ENCODE measurements at places on chromosomes 6 and 20.

DNA sequence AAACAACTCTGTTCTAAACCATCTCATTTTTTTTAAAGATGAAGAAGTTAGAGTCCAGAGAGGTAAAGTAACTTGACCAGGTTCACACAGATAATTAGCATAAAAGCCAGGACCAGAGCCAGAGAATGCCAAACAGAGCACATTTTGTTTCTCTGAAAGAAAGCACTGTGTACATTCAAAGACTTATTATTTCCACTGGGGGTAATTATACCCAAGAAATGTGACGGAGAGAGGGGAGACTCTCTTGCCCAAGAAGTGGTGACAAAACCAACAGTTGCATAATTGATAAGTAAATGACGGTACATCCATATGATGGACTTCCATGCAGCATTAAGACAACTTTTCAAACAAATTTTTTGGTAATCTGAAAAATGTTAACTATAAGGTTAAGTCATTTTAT lies 111.6 kb downstream of the RTN4IP1 start:
- no peak for DNase-seq

DNA sequence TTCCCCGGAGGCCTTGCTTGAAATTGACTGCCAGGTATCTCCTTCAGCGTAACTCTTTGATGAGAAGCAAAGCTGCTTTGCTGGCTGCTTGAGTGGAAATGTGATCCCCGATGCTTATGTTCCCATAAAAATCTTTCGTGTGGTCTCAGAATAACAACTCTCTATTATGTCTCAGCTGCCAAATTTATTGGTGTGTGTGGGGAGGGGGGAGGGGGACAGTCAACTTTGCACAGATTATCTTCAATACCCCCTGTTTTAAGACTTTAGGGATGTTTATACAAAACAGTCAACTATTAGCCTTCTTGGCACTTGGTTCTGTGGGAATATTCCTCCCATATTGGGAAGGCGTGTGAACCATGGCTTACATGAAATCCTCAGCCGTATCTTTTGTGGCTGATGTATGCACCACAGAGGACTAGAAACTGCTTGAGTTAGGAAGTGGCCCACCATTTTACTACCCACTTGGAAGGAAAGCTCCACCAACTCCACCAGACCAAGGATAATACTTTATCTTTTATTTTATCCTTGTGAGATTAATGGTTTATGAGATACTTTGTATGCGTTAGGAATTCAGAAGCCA lies 101.5 kb upstream of the SLC24A3 start:
- DNase-seq: no peak

DNA sequence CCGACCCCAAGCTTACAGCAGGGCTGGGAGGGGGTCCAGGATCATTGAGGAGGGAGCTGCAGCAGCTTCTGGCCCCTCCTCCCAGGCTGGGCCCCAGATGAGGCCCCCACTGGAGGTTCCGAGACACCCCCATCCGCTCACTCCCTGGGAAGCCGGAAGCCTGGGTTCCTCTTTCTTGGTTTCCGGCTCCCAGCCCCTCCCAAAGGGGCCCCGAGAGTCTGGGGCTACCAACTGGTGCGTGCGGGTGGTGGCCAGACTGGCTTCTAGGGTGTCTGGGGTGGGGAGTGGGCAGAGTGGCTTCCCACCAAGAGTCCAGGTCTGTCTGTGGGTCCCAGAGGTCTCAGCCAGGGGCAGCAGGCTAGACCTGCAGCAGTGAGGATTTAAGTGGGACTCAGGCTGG lies 2.2 kb downstream of the RGS19 start:
- DNase-seq: no peak

GRCh38 chr20:37879843-37880242 lies 23.1 kb upstream of the VSTM2L start:
- no peak for DNase-seq

DNA sequence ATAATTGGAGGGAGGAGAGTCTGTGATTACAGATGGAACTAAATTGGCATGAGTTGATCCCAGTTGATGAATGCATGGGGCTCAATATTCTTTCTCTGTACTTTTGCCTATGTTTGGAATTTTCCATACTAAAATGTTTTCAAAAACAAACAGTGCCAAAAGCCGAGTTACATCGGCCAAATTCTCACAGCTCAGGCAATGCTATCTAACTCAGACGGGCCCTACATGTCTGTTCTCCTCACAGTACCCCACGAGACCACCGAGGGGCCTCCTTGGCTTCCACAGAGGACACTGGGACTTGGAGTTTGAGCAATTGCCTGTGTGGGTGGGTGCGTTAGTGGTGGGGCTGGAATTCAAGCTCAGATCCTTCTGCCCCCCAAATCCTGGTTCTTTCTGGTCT lies 413.2 kb downstream of the CDH26 start:
- DNase-seq: no peak

DNA sequence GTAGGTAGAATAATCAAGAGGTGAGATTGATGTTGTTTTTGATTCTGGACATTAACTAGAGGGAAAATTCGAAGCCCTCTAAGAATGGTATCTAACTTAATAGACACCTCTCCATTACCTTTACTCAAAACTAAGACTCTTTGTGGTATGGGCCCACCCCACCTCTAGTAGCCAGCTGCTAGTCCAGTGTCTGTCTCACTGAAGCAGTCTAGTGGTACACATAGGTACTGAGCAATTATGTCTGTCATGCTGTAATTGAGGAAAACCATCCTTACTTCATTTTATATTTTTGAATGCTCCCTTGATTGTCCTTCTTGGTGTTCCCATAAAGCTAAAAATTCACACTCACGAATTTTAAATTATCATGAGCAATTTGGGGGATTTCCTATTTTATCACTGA lies 290.7 kb downstream of the ARHGAP18 start:
- DNase-seq: no peak

DNA sequence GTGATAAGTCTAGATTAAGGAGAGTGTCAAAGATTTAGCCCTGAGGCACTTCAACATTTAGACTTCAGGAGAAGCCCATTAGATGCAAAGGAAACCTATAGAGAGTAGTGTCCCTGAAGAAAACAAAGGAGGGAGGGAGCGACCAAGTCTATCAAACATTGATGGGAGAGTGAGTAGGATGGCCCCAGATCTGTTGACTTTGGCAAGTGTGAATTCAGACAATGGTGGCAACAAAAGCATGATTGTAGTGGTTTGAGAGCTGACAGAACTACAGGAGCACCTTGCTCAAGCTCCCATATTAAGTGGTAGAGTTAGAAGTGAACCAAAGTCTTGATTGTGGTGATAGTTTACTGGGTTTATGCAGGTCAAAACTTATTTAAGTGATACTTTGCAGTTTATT lies 979 bp upstream of the ABCF1 start:
- no peak for DNase-seq

DNA sequence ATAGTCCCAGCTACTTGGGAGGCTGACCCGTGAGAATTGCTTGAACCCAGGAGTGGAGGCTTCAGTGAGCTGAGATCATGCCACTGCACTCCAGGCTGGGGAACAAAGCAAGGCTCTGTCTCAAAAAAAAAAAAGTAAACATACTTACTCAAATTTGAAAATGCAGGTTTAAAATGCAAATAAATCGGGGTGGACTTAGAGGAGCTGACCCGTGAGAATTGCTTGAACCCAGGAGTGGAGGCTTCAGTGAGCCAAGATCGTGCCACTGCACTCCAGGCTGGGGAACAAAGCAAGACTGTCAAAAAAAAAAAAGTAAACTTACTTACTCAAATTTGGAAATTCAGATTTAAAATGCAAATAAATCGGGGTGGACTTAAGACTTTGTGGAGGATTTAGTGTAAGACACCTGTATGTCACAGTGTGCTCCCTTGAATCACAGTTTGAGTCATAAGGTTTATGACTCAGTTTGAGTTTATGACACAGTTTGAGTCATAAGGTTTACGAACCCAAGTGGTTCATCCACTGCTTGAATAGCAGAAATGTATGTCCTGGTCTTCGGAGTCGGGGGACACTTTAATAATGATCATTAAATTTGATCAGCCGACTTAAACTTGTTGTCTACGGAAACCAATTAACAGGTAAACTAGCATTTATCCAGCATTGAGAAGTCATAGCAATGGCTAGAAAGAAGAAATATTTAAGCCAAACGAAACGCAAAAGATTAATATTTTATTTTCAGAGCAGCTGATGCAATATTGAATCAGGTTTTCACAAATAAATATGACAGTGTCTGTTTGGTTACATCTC lies 6.8 kb upstream of the MRPS10 start:
- no peak for DNase-seq

- no peak for DNase-seq
Measured at GRCh38 chr6:74755778-74756177, 450.1 kb downstream of the COL12A1 start.

- no peak for DNase-seq
Measured at GRCh38 chr20:2888224-2888955, 15.1 kb downstream of the PTPRA start.

DNA sequence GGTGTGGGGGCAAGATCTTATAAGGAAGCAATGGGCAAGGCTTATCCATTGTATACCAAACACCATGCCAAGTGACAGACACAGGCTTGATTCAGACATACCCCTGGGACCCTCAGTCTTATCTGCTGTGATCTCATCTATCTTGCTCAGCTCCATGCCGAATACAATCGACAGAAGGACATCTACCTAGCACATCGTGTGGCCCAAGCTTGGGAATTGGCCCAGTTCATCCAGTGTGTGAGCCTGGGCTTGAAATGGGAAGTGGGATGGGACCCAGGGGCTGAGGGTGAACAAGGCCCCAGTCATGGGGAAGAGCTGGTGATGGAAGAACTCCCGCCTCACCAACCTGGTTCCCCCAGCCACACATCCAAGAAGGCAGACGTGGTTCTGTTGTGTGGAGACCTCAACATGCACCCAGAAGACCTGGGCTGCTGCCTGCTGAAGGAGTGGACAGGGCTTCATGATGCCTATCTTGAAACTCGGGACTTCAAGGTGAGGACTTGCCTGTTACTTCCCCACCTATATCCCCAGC lies 1.9 kb downstream of the SMPD2 start:
- DNase-seq: no peak

GRCh38 chr20:6305536-6305935 lies 182.7 kb upstream of the FERMT1 start:
- no peak for DNase-seq

DNA sequence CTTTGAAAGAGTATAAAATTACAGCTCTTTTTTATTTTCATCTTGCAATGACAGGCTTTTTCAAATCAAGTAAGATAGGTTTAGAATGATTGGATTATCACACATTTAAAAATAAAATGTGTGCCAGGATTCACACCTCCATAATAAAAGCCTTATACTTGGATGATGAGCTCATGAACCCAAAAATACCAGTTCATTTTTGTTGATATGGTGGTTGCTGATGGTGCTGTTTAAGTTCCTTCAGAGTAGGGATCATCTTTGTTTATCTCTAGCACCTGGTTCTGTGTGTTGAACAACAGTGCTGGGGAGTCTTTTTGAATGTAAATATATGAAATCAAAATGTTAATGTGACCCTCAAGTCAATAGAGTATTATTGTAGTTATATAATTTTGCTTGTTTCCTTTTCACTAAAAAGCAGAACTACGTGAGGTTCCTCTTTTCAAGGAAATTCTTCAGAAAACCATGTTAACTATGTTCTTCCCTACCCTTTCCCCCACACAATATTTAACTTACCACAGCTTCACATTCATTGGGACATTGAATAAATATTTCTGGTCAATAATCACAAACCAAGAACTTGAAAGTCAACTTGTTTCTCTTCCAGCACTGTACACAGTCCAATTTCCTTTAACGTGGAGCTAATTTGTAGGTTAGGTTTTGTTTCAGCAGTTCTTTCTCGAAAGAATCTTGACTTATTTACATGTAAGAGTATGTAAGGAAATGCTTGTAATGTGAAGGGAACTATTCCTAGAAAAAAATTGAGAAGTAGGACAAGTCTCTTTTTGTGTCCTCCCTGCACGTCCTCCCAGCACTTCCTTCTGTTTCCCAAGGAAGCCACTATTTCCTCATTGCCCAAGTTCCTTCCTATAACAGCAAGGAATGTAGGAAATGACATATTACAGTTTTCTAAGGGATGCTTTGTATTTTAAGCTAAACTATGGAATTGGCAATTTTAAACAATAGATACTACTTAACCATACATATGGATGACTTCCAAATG lies 945.9 kb upstream of the CITED2 start:
- DNase-seq: no peak

DNA sequence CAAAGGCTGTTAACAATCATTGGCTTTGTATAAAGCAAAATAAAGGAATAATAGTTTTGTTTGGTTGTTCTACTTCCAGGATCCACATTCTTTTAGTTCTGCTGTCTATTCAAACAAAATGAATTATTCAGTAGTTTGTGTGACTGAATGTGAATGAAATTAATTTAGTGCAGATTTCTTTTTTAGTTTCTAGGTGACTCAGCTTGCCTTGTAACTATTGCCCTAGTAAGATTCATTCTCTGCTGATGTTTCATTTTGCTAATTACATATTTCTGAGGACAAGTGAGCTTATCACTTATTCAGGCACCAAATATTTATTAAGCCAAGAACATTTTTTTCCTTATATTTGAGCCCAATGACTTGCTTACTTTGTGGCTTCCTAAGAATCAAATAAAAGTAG lies 46.5 kb upstream of the RIPOR2 start:
- DNase-seq: no peak

- DNase-seq: no peak
Measured at GRCh38 chr6:25107218-25107617, 171.5 kb upstream of the RIPOR2 start.

GRCh38 chr20:48684501-48685041 lies 143.2 kb downstream of the PREX1 start:
- no peak for DNase-seq

DNA sequence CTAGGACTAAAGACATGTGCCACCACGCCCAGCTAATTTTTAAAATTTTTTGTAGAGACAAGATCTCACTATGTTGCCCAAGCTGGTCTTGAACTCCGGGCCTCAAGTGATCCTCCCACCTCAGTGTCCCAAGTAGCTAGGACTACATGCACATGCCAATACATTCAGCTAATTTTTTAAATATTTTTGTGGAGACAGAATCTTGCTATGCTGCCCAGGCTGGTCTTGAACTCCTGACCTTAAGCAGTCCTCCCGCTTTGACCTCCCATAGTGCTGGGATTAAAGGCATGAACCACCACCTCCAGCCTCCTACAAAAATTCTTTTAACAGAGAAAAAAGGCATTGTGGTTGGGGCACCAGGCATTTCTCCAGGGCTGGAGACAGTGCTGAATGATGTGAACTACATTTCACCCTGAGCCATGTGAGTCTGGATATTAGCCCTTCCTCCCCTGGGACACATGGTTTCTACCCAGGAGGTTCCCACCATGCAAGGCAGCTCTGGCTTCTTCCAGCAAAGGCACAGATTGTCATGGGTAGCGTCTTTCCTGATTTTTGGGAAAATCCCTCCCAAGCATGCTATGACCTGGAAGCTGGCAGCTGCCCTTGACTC lies 36.3 kb upstream of the CMTR1 start:
- no peak for DNase-seq

Data from T-helper 1 cell (primary cell).